ENCODE measurements at places on chromosomes 2 and 18. TPM values are rescaled to one million over a fixed set of nuclear protein-coding genes. Genes with fewer than 3 reads are reported as not detected.

Gene KIF1A
- polyA plus RNA-seq = 0.01 TPM

Gene TMEM200C
- polyA plus RNA-seq = not detected

Gene SERPINB2
- polyA plus RNA-seq = 0.04 TPM

Gene HOXD3
- 0.05 TPM for polyA plus RNA-seq

Gene COLEC11
- 1.5 TPM for polyA plus RNA-seq

Gene ANKRD62
- not detected for polyA plus RNA-seq

Gene TMEM237
- 16.6 TPM for polyA plus RNA-seq

Gene DLGAP1
- polyA plus RNA-seq = 0.03 TPM

Gene SAG
- polyA plus RNA-seq = not detected

Gene ANKRD12
- 5.0 TPM for polyA plus RNA-seq

Gene MC2R
- polyA plus RNA-seq = not detected

Gene CCDC150
- 14.9 TPM for polyA plus RNA-seq

Gene LRATD1
- 0.07 TPM for polyA plus RNA-seq

Gene ADD2
- polyA plus RNA-seq = 0.07 TPM

Gene ADGRF3
- polyA plus RNA-seq = 1.5 TPM

Gene CYP26B1
- 0.05 TPM for polyA plus RNA-seq

Gene SPC25
- 6.9 TPM for polyA plus RNA-seq

Gene GPBAR1
- polyA plus RNA-seq = 0.09 TPM

Gene DYSF
- polyA plus RNA-seq = 2.4 TPM

Gene NPPC
- not detected for polyA plus RNA-seq

Gene DAW1
- not detected for polyA plus RNA-seq

Gene FOXD4L1
- polyA plus RNA-seq = 0.18 TPM

Gene CNTNAP5
- not detected for polyA plus RNA-seq

Gene ADAM23
- not detected for polyA plus RNA-seq

Gene SLC38A11
- polyA plus RNA-seq = 9.0 TPM

Gene AQP12B
- not detected for polyA plus RNA-seq

Gene B3GNT2
- polyA plus RNA-seq = 26.3 TPM

Data from HepG2 (cell line).